ENCODE measurements at places on chromosomes 1 and 21.

GRCh38 chr1:66134004-66134403 is 341.3 kb downstream of the PDE4B start:
- no peak for DNase-seq

- DNase-seq: no peak
These were observed 170.1 kb downstream of the SIPA1L2 start for GRCh38 chr1:232459826-232460225.

DNA sequence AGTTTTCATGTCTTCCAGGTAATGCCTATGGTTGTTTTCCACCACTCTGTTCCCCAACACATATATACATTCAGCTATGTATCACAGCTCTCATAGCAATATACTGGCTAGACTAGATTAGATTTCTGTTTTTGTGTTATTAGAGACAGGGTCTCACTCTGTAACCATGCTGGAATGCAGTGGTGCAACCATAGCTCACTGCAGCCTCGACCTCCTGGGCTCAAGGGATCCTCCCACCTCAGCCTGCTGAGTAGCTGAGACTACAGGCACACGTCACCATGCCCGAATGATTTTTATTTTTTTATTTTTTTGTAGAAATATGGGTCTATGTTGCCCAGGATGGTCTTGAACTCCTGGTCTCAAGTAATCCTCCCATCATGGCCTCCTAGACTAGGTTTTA is 37.7 kb downstream of the SYNJ1 start:
- DNase-seq: no peak

GRCh38 chr1:67552336-67552759 is 122.1 kb upstream of the SERBP1 start:
- DNase-seq: no peak

DNA sequence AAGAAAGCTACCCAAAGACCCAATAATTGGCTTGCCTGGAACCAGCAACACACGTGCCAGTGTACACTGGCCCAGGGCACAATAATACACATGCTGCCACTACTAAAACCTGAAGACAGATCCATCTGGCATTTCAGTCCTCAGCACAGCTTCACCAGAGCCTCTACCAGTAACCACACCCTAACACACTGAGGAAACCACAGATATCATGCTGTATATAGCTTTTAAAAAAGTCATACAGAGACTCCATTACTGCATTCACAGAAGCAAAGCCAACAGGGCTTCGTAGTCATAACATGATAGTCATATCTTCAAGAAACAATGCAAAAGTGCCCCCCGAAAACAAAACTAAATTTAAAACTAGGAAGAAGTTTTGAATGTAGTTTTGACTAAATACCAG is 40.6 kb upstream of the NEGR1 start:
- no peak for DNase-seq

GRCh38 chr1:20143318-20143717 is 4.2 kb downstream of the PLA2G2F start:
- no peak for DNase-seq

GRCh38 chr1:93223023-93223675 is 42.6 kb downstream of the CCDC18 start:
- DNase-seq: no peak

DNA sequence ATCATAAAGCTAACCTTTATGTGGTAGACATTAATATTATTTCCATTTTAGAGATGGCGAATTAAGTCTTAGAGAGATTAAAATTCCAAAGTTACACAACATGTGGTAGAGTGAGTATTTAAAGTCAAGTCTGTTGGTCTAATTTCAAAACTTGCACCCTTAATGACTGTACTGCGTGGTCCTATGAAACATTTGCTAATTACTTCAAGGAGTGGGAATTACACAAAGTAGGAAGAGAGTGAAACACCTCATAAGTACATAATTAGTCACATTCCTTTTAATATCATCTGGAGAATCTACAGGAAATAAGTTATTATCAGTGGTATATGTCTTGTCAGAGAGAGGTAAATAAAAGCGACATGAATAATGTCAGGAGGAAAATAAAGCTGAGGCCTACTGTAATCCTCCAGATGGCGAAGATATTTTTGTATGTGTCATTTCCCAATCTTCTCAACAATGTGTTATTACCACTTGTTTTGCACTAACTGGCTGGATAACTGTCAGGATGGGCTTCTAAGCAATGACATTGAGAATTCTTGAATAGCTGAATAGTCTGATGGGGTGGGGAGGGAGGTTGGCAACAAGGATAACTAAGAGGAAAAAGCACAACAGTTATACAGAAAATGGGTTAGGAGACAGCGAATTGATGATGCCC is 95.5 kb downstream of the TNFSF18 start:
- DNase-seq: no peak

DNA sequence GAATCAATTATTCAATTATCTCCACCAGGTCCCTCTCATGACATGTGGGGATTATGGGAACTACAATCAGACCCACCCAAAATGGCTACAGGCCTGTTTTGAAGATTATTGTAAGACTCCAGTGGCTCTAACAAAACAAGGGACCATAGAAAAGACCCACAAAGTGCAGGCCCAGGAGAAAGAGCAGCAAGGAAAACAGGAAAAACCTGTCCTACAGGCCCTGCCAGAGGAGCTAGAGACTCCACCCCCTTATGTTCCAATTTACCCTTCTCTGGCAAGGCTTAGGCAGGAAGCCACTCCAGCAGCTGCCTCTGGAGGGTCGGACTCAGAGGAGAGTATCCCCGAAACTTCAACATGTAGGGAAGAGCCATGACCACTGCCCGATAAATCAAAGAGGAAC is 96.5 kb downstream of the LIPI start:
- no peak for DNase-seq

GRCh38 chr1:115748401-115749150 is 19.9 kb downstream of the CASQ2 start:
- no peak for DNase-seq

- DNase-seq: peak; percentile 77
These were observed 97.4 kb upstream of the SGIP1 start for GRCh38 chr1:66436378-66437135.

DNA sequence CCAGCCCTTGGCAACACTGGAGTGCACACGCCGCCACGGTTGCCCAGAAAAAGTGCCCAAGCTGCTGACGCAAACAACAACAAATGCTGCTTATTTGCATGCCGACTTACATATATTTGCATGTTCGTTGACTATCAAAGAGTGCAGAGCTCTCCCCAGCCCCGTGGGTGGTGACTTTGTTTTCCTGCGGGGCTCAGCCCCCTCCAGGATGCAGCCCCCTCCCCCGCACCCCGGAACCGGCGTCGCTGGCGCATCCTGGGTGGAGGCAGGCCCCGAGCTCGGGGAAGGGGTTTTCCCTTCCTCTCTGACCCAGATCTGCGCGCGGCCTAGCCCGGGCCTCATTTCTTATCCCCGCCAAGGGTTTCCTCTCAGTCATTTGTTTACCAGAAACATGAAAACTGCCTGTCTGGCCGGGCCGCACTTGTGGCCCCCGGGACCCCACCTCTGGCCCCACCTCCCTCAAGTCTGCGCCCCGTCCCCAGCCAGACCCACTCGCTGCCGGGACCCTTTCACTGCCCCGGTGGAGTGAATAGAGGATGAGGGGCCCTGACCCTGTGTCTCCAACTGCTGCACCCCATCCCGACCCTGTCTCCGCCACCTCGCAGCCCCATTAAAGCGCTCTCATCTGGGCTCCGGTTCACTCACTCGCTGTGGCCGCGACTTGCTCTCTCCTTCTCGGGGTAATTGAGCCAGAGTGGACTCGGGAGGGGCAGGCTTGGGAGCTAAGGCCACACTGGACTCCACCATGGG is 5.5 kb downstream of the TNFRSF25 start:
- DNase-seq: no peak

GRCh38 chr1:19448491-19449439 is 36.6 kb downstream of the CAPZB start:
- peak; percentile 85 for DNase-seq

- DNase-seq: no peak
These were observed 30.9 kb upstream of the CAMK1G start for GRCh38 chr1:209552406-209553264.

DNA sequence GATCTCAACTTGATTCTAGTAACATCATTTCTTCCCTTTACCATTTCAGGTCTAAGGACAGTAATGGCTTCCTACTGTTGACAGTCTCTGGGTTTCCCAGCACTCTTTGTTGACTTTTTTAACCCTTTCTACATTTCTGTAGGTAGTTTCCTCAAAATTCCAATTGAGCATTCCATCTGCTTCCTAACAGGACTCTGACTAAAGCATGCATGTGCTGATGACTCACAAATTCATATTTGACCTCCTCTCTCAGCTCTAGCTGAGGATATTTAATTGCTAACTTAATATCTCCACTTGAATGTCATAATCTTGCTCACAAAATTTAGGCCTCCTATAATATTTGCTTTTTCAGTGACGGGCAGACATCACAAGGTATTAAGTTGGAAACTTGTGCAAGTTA is 93.3 kb upstream of the ZNHIT6 start:
- no peak for DNase-seq

- DNase-seq: no peak
These were observed 46.2 kb upstream of the BTG3 start for GRCh38 chr21:17658931-17659330.

DNA sequence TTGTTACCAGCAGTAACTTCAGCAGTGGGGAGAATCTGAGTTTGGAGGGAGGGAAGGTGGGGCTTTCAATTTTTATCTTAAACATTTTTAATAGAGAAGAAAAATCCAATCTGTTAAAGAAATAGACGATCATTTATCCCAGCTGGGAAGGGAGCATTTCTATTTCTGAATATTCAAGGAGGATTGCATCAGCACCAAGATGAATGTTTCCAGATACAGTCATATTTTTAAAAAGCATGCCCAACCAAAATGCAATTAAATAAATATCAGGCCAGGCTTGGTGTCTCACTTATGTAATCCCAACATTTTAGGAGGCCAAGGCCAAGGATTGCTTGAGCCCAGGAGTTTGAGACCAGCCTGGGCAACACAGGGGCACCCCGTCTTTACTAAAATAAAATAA is 1.7 kb upstream of the ATP1A4 start:
- DNase-seq: no peak

DNA sequence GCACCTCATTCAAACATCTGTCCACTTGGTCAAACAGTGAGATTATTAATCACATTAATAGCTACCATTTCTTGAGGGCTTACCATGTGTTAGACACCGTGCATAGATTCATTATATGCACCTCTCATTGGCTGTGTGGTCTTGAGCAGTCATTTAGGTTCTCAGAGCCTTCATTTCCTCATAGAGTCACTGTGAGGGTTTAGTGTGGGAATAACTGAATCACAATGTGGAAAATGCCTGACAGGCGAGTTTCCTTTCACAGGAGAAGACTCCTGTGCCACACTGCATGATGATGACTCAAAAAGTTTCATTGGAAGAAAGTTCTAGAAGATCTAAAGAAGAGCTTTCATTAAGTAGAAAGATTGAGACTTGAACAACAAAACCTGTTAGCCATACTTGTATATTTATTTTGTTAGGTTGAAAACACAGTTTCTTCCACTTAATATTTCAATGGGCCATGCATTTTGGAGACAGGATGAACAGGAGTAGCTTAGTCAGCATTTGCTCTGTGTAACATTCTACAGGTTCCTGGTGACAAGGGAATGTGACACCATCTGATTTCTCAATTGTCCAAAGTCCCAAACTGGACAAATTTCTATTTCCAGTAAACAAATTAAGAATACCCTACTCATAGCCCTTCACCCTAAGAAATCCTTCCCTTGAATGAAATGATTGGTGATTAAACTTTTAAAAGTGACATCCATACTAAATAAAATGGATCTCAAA is 45.7 kb downstream of the FYB2 start:
- DNase-seq: no peak

DNA sequence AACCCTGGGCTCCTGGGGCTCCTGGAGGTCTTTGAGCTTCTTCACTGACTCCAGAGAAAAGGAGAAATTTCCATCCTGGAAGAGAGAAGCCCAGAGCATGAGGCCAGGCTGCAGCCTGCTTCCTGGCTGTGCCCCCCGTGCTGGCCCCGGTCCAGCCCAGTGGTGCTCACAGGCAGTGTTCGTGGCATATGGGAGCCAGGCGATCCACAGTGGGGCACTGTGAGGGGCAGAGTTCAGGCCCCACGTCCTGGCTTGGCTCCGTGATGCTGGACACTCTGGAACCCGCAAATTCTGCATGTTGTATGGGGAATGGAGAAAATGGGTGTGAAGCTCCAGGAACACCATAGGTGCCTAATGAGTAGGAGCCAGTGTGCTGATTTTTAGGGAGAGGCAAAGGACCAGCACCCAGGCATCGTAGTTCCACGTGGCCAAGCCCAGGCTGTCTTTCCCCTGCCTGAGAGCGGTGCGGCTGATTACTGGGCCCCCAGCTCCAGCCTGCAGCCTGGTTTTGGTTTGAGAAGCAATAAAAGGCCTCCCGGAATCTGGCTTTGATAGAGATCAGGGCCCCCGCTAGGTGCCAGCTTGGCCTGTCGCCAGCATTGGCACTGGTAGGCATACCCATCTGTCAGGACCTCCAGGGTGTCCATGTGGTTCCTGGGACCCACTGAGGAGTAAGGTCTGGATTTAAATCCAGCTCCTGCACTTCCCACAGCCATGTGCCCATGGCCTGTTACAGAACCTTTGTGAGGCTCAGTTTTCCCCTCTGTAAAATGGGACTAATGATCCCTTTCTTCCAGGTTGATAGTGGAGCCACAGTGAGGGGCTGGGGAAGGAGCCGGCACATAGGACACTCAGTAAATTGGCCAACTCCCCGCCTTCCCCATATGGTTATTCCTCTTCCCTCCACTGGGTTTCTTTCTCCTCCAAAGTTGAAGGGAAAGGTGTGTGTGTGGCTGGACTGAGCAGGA is 725 bp downstream of the GUCA2A start:
- DNase-seq: no peak

- no peak for DNase-seq
These were observed 118.6 kb downstream of the GRIK1 start for GRCh38 chr21:29821230-29821629.

DNA sequence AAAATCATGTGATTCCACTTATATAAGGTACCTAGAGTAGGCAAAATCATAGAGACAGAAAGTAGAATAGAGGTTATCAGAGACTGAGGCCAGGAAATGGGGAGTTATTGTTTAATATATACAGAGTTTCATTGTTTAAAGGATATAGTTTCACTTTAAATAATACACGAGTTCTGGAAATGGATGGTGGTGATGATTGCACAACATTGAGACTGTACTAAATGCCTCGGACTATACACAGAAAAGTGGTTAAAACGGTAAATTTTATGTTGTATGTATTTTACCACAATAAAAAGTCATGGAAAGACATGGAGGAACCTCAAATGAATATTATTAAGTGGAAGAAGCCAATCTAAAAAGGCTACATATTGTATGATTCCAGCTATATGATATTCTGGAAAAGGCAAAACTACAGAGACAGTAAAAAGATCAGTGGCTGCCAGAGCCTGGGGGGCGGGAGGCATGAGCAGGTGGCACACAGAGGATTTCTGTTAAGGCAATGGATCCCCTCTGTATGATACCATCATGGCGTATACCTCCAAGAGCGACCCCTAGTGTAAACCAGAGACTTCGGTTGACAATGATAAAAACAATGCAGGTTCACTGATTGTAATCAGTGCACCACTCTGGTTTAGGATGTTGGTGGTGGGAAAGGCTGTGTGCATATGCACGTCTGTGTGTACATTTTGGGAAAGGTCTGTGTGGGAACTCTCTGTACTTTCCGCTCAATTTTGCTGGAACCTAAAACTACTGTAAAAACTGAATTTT is 7.5 kb downstream of the C1orf198 start:
- peak; percentile 45 for DNase-seq

- DNase-seq: peak; percentile 13
These were observed 37.1 kb upstream of the COL11A1 start for GRCh38 chr1:103145449-103145848.

All from MV-4-11 (cell line).